Trophoblast cell (in vitro differentiated cells and primary cell): ENCODE measurements at places on chromosomes 2 and 18.

DNA sequence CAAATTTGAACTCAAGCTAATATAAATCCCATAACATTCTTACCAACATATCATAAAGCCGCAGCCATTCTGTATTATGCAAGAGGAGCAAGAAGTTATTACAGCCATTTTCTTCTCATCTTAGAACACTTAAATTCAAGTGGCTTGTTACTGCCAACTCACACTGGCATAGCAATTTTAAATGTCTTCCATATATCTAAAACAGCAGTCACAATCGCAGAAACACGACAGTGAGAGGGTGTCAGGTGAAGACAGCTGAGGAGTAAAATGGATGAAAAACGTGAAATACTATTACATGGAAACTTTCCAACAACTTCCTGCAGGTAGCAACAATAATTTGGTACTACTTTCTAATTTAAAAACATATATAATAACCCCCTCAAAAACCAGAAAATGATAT lies 17.9 kb downstream of the PPP3R1 start:
- DNase-seq, result no peak

DNA sequence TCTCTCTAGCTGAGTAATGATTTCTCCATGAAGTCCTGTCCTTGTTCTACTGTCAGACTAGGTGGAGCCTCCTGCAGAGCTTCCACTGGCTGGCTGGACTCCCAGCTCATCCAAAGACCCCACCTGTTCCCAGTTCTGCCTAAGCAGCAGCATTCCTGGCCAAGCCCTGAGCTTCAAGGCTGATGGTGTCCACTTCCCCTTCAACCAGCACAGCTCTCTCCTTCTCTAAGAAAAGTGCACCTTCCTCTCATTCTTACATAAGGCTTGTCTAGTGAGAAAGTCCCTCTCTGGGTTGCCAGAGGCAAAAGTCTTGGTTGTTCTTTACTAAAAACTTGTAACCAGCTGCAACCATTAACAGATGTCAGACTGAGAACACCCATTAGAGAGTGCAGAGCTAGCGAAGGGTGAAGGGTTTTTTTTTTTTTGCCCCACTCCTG lies 58.9 kb downstream of the CXCR4 start:
- DNase-seq, result no peak

- no peak for DNase-seq
Observed at GRCh38 chr2:86367499-86367777, 30.0 kb upstream of the REEP1 start.

DNA sequence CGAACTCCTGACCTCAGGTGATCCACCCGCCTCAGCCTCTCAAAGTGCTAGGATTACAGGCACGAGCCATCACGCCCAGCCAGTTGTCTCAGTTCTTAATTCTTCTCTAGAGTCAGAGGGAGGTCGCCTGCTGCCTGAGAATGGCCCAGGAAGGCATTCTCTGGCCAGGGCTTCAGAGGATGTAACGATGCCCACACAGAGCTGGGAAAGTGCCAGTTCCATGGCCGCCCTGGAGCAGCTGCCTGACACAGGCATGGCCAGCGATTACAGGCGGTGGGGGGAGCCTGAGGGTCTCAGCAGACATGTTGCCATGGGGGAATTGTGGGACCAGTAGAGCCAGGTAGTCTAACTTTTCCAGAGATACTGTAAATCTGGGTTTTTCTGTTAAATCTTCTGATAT lies 25.6 kb upstream of the DNMT3A start:
- DNase-seq, result no peak

GRCh38 chr2:232328516-232329460 lies 49.8 kb upstream of the ALPP start:
- no peak for DNase-seq

DNA sequence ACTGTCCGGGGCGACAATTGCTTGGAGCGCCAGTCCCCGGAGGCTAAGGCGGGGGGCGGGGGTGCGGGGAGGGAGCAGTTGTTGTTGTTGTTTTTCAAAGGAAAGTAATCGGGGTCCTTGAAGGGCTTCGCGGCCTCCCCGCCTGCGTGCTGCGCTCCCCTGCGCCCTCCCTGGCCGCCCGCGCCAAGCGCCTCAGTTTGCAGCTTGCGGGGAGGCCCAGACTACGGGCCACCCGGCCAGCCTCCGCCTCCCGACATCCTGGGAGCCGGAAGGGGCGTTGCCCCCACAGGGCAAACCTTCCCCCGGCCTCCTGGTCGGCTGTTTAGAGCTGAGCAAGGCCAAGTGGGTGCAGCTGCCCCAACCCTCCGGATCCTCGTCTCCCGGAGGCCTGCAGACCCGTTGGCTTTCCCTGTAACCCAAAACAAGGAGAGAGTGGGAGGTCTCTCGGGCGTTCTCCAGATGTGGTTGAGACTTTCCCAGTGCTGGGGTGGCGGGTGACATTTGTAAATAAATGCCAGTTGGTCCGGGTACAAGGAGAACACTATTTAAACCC lies 3.7 kb upstream of the SIX3 start:
- DNase-seq, result peak; percentile 4

DNA sequence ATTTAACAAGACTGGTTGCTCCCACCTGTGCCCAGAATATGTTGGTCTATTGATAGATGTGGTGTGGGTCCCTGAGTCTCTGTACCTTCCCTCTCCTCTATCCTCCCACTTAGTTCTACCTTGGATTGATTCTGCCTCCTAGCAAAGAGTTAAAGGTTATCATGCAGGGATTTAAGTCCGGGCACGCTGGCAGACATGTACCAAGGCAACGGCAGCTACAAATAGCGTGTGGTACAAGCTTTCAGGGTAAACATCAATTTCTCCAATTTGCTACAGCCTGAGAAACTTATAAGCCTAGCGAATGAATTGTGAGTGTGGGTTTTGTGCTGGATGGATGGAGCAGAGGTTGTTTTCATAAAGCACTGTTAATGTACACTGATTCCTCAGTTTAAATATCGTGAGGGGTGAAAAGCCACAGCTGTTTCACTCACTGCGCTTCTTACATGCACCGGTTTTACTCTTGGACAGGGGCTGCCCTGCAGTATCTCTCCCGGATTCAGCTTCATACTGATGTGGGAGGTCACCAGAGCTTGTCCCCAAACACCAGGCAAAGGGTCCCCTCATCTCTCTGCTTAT lies 289.8 kb downstream of the ICOS start:
- DNase-seq, result no peak
